ENCODE measurements at places on chromosomes 3 and 15.
A peak's percentile ranks its signal among the peaks of the same experiment; 100 is the strongest.

- peak; percentile 59 for DNase-seq
Measured at GRCh38 chr3:180594631-180595558, 7.1 kb upstream of the TTC14 start.

DNA sequence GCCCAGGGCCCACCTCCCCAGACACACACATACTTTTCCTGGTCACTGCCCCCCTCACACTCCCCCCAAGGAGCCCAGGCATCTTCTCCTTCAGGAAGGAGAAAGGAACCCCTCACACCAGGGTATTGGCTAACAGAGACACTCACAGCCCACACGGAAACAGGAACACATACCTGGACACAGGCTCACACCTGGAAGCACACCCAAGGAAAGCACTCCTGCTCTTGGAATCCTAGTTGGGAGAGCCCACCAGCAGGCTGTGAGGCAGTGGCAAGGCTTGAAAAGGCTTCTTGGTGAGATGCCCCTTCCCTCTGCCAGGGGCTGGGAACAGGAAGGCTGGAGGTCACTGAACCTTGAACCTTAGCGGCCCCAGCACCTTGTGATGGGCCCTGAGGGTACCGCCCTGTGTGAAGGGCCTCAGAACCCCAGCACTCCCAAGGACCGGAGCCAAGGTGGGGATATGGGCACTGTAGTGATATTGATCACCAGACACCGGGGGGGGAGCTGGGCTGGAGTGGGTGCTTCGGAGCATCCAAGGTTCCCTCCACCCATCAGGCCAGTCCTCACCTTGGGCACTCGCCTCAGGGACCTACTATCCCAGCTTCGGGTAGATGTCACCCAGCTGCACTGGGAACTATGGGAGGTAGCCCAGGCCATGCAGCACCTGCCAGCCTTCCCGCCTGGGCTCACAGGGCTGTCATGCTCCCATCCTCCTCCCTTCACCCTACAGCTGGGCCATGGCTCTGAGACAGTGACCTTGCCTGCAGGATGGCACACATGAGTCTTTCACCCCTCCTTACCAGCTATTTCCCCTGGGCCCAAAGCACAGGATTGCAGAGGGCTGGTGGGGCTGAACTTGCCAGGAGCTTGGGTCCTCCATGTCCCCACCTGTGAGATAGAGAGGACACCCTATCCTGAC lies 16.4 kb downstream of the MYL3 start:
- DNase-seq = no peak

- no peak for DNase-seq
Measured at GRCh38 chr3:151351648-151352047, 22.3 kb upstream of the P2RY13 start.

GRCh38 chr3:89889386-89889785 lies 782.0 kb downstream of the EPHA3 start:
- no peak for DNase-seq

DNA sequence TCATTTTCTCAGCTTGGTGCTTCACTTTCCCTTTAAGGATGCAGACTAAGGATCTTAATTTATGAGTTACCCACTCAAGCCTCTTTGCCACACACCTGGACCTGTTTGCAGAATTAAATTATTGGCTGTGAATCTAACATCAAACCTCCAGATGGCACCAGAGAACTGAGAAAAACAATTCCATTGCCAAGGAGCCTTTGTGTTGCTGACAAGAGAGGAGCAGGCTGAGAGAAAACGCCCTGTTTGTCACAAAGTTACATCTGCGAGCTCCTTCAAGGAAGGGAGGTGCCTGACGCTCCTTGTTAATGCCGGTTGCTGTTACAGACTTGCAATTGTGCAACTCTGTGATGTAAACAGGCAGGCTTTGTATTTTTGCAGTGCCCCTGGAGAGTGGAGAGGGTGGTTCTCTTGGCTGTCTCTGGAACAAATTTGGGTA lies 36.3 kb upstream of the TMC3 start:
- peak; percentile 74 for DNase-seq

- DNase-seq = no peak
Measured at GRCh38 chr15:67947254-67948039, 106.7 kb upstream of the PIAS1 start.

DNA sequence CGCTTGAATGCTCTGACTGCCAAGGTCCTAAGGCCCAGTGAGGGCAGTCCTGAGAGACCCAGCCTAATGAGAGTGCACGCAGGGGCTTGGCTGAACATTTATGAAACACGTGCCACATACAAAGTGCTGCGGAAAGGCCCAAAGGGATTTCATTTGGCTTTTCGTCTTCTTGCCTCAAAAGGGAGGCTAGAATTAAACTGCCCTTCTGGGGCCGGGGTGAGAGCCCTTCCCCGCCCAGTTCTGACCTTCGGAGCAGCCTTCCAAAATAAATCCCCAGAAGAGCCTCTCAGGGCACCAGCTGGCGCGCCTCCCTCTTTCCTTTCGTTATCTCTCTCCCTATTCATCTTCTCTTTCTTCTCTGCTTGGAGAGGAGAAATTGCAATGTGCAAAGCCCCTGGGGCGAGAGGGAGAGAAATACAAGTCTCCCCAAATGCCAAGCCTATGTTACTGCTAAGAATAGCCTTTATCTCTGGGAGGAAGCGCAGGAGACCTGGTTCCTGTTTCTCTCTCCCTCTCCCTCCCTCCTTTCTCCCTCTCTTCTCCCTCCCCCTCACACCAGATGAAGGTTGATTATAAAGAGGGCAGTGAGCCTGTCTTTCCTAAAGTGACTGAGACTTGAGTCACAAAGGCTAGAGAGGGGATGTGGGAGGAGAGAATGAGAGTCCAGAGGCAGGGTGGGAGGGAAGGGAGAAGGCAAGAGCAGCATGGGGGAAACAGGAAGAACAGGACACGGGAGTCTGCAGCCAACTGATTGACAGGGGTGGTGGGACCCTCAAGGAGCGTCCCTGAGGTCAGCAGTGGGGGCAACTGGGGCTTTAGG lies 36.7 kb upstream of the NDUFB4 start:
- DNase-seq = peak; percentile 85

- DNase-seq = no peak
Measured at GRCh38 chr3:88267847-88268246, 118.1 kb downstream of the C3orf38 start.

DNA sequence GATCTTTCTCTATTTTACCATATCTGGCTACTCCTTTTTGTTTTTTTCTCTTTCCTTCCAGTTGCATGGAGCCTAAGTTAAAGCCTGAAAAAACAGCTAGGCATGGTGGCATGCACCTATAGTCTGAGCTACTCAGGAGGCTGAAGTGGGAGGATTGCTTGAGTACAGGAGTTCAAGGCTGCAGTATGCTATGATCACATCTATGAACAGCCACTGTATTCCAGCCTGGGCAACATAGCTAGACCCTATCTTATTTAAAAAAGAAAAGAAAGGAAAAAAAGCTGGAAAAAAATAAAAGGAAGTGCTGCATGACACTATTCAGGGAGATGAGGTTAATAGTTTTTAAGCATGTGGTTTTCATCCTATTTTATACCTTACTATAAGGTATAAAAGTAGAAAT lies 4.0 kb upstream of the SKIL start:
- no peak for DNase-seq

DNA sequence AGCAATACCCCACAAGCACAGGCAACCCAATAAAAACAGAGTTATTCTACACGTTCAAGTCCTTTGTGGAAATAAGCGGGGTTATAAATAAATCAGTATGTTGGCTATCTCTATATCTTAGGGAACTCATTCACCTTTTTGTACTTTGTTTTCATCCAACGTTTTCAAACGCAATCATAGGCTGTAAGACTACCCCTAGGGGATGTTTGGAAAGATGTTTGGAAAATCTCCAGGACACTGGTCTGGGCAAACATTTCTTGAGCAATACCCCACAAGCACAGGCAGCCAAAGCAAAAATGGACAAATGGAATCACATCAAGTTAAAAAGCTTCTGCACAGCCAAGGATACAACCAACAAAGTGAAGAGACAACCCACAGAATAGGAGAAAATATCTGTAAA lies 70.1 kb downstream of the CLDN11 start:
- DNase-seq = peak; percentile 78

GRCh38 chr3:14434498-14435151 lies 32.2 kb downstream of the SLC6A6 start:
- DNase-seq = no peak

Data from IMR-90 (cell line).